ENCODE measurements at places on chromosomes 1 and 21. TPM values are rescaled to one million over a fixed set of nuclear protein-coding genes. Genes with fewer than 3 reads are reported as not detected.

- DNase-seq: peak; percentile 67
These were observed 183.9 kb upstream of the SGIP1 start for GRCh38 chr1:66350001-66350547.

- DNase-seq: no peak
These were observed 143.3 kb downstream of the DENND1B start for GRCh38 chr1:197632005-197632404.

DNA sequence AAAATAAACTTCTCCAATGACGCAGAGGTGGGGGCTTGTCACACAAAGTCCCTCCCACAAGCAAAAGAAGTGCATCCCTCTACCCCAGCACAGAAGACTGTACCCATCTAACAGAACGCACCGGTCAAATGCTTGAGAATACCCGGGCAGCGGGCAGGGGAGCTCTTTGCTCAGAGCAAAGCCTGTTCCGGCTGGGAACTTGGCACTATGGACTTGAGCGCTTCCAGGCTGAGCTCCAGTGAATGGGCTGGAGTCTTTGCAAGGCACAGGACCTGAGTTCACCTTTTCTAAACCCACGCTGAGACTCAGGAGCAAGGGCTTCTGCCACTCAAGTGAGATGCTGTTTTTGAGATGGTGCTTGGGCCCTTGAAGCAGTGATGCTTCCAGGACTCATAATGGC is 20.3 kb downstream of the RHBG start:
- no peak for DNase-seq

DNA sequence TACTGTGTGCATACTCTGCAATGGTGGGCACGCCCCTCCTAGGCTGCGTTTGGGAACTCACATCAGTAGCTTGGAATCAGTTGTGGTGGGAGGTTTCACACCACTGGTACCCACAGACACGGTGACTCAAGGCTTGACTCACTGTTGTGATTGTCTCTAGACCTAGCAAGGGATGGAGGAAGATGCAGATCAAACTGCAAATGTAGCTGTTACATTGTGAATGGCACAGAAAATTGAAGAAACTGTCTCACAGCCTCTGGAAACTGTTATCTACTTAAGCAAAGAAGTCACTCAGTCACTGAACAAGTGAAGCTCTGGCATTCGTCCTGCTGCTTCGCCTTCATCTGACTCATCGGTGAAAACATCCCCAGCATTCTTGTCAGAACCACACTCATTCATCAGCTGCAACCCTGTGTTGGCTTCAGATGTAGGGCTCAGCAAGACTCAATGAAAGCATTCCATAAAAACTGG is 59.5 kb downstream of the POFUT2 start:
- peak; percentile 96 for DNase-seq

DNA sequence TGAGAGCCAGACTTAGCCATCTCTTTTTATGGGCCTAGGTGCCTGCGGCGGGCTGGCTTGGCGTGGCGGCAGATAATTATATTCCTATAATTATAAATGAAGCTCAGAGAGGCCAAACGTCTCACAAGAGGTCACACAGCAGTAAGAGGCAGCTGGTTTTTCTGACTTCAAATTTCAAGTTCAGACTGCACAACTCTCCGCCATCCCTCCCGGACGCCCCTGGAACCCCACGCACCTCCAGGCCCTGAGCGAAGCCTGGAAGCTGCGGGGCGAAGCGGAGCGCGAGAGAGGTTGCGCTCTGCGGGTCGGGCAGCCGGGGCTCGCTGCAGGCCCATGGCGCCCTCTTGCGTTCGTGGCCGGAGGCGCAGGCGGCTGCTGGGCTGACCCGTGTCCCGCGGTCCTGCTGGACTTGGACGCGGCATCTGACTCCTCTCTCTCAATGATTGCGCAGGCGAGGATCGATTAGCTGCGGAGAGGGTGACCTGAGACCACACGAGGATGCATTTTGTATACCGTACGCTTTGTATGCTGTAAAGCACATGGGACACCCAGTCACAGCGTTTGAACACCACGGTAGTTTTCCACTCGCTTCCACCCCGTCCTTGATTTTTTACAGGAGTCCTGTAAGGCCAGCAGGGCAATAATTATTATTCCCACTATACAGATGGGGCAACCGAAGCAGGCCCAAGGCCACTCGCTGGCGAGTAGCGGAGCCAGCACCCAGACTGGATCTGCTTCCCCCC is 272.7 kb downstream of the FOXD2 start:
- peak; percentile 82 for DNase-seq

DNA sequence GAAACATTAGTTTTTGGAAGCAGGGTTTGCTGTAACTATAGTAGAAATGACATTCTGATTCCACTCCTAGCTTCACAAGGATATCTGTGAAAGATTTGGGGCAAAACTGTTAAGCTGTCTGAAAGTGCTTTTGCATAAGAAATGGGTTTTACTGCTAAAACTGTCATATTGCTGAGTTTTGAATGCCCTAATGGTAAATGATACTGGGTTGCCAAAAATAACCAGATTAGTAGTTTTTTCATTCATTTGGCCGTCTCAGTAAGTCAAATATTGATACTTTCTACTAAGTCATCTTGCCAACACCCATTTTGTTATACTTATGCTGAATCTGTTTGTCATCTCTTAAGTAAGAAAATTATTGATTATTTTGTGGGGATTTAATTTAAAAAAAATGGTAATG is 399 bp upstream of the PTPRC start:
- DNase-seq: no peak

DNA sequence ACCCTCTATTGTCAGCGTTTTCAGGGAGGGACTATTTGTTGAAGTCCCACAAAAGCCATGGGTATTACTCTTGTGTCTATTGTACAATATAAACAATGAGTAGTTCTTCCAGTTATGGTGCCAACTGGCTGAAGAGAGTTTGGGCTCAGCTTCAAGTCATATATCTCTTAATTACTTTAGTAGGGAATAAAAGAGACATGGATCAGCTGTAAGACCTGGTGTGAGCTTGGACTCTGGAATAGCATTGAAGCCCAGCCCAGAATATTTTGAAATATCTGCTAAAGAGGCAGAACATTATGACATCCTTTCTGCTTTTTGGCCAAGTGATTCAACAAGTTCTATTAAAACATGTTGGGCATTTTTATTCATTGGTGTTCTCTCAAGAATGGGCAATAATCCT is 224.9 kb downstream of the BACH1 start:
- no peak for DNase-seq

DNA sequence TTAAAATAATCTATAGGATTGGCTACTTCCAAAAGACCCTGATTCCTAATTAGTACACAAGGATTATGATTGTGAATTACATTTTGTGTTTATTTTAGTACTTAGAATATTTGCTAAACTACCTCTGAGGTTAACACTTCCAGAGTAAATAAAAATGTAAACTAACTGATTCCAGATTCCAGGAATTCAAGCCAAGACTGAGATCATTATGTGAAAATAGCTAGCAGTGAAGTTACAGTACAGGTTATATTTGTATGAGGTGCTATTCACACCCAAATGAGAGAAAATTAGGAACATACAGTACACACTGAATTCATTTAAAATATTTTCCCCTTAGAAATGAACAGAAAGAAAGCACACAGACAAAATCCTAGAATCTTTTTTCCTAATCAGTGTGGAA is 28.8 kb downstream of the TTLL7 start:
- no peak for DNase-seq

DNA sequence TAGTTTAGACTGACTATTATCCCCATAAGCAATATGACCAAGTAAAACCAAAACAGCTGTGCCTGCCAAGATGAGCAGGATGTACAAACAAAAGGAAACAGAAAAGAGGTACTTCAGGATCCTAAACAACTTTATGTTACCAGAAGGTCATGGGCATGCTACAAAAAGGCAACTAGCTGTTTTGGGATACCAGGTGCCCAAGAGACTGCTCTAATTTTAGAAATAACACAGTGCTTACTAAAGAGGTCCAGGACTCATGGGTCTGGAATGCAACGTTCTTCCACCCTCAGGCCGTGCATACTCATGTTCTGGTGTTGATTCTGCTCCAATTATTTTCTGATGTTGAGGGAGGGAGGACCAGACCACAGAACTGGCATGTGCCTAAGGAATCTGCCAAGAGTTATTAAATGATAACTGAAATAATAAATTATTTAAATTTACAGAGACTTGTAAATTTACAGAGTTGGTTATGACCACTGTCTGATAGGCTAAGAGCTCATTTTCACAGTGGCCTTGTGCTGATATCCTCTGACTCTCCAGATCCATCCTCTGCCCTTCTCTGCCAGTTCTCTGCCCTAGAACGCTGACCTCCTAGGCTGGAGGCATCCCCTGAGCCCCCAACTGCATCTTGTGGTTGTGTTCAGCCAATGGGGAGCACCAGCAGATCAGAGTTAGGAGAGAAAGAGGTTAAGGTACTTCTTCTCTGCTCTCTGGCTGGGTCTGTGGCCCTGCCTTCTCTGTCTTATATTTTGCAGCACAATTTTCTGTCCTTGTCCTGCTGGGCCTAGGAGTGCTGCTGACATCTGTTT is 37.7 kb upstream of the BCL10 start:
- DNase-seq: peak; percentile 97

The PRRX1 gene
- total RNA-seq: 2.7 TPM

The LCE1D gene
- not detected for total RNA-seq

The PRDM2 gene
- 12.2 TPM for total RNA-seq

The OR2T35 gene
- not detected for total RNA-seq

Measured in Daoy (cell line).